Bronchial epithelial cell (primary cell): ENCODE measurements at places on chromosomes 1 and 21. TPM values are rescaled to one million over a fixed set of nuclear protein-coding genes. Genes with fewer than 3 reads are reported as not detected.

Gene TNFRSF14
- total RNA-seq = 10.4 and 11.1 TPM in 2 replicates

GRCh38 chr1:89637496-89637895 is 4.6 kb downstream of the LRRC8C start:
- no peak for DNase-seq

GRCh38 chr1:30508611-30509010 is 214.8 kb downstream of the MATN1 start:
- DNase-seq = no peak

DNA sequence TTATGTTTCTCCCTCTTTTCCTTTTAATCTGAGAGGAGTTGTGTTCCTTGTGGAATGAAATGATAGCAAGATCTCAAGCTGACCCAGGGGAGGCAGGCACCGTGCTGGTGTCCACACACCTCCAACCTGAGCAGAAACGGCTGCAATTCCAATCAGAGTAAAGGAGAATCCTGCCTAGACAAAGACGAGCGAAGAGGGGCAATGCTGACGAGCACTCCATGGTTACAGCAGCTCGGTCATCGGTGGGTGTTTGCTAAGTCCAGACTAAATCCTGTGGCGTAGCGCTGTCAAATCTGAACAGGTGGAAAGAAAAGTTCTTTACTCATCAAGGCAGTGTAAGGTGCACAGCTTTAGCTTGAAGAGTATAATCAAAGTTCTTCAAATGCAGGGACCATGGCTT is 74.8 kb downstream of the PLD5 start:
- no peak for DNase-seq

GRCh38 chr1:228939001-228939691 is 203.9 kb downstream of the RHOU start:
- no peak for DNase-seq
